ENCODE measurements at places on chromosomes 12 and 14.
A peak's percentile ranks its signal among the peaks of the same experiment; 100 is the strongest.

DNA sequence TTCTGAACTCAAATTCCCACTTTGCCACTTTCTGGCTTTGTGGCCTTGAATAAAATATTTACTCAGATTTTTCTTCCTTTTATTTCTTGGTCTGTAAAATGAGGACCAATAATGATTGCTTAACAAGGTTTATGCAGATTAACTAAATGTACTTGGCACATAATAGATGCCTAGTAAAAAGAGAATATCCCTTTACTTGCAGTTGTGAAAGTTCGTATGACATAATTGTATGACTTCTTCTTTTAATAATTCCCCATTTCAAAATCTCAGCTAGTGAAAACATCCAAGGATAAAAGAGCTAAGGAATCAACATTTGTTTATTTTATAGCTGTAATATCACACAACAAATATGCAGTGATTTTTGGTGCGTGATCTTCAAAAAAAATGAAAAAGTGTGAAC lies 215.6 kb upstream of the ATP2B1 start:
- no peaks in the 10 kb centered on the region for H3K27me3 ChIP-seq
- no peak overlapping the region for H3K27ac ChIP-seq
- H3K4me1 ChIP-seq = peaks cover 6% of the 10 kb centered on the region
- H3K4me3 ChIP-seq = no peak overlapping the region

- no peak overlapping the region for H3K4me3 ChIP-seq
- no peaks in the 10 kb centered on the region for H3K4me1 ChIP-seq
- H3K27me3 ChIP-seq = no peaks in the 10 kb centered on the region
- no peak overlapping the region for H3K27ac ChIP-seq
- no peak for DNase-seq
- peaks cover 2% of the 10 kb centered on the region for H3K36me3 ChIP-seq
These were observed 509.2 kb downstream of the FLRT2 start for GRCh38 chr14:86039176-86039575.

GRCh38 chr14:102323102-102323501 lies 3.6 kb downstream of the ZNF839 start:
- no peak for DNase-seq
- peaks cover 32% of the 10 kb centered on the region for H3K4me1 ChIP-seq
- H3K27me3 ChIP-seq = no peaks in the 10 kb centered on the region
- H3K27ac ChIP-seq = peak overlapping the region; percentile 34
- H3K36me3 ChIP-seq = peaks cover 55% of the 10 kb centered on the region
- H3K4me3 ChIP-seq = no peak overlapping the region

- no peak for DNase-seq
- H3K27ac ChIP-seq = no peak overlapping the region
- no peaks in the 10 kb centered on the region for H3K4me1 ChIP-seq
- no peaks in the 10 kb centered on the region for H3K36me3 ChIP-seq
- H3K4me3 ChIP-seq = no peak overlapping the region
These were observed 17.1 kb upstream of the SAMD4A start for GRCh38 chr14:54549862-54550261.

DNA sequence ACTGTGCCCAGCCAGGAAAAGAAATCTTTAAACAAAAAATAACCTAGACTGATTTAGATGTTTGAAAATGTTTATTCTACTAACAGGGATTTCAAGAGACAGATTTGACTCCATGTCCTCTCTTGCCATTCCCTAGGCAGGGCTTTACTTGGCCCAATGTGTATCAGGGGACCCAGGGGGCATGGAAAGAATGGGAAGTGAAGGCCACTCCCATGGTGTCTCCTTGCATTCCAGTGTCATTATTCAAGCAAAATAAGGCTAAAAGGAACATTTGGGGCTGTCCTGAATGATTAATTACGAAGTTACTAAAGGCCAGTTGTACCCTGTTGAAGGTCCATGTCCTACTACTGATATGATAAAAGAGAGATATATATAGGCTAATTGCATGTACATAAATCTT lies 151.9 kb upstream of the ATF7IP start:
- H3K36me3 ChIP-seq = no peaks in the 10 kb centered on the region
- no peak overlapping the region for H3K4me3 ChIP-seq
- H3K27me3 ChIP-seq = no peaks in the 10 kb centered on the region
- H3K27ac ChIP-seq = no peak overlapping the region
- peaks cover 15% of the 10 kb centered on the region for H3K4me1 ChIP-seq
- DNase-seq = no peak

DNA sequence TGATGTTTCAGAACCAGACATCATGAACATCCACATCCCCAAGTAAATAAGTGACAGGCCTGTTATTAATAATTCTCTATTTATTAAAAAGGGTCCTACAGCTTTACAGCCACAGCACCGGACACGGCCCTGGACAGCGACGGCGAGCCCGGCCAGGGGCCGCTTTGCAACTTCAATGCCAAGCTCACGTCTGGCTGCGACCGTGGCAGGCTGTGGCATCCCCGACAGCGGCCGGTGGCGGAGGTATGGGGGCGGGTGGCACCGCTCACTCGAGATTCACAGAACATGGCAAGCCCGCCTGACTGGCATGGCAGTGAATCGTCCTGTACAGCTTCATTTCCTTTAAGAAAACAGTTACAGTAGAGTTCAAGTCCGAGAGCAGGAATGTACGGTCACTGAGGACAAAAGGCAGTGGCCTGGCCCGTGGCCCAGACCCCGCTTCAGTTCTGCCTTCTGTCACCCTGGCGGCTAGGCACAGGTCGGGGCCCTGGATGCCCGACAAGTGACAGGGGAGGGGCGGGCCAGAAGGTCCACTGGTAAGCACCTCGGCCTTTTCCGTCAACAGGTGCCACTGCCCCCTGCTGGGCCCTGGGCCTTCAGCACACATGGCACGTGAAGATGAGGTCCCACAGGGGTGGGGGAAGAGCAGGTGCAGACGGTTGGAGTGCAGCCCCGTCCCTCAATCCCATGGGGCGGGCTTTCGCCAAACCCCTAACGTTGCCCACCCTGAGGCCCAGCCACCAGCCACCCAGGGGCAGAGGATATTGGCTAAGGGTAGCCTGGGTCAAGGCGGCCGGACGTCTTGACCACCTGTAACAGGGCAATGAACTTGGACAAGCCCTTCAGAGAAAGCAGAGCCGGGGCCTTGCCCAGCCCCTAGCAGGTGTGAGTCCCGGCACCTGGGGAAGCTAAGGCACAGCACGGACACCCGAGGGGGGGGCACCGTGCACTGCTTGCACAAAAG lies 30.3 kb downstream of the HIP1R start:
- H3K36me3 ChIP-seq = peaks cover 84% of the 10 kb centered on the region
- no peak overlapping the region for H3K27ac ChIP-seq
- H3K4me3 ChIP-seq = no peak overlapping the region
- DNase-seq = no peak
- H3K4me1 ChIP-seq = peaks cover 2% of the 10 kb centered on the region

Measured in activated T-cell treated with anti-CD3 and anti-CD28 coated beads, Interleukin-2, amount 50 U/mL, for 24 hours (primary cell).